Right forelimb (tissue), 1 donor: ENCODE measurements at places on chromosomes 5 and 9.

- no peak for DNase-seq
These were observed 52.7 kb downstream of the ITGA1 start for GRCh38 chr5:52840277-52841050.

GRCh38 chr9:22165144-22165543 lies 156.0 kb upstream of the CDKN2B start:
- DNase-seq = no peak

- no peak for DNase-seq
These were observed 18.3 kb upstream of the IL33 start for GRCh38 chr9:6197330-6197729.

GRCh38 chr5:143533978-143534760 lies 130.7 kb upstream of the NR3C1 start:
- no peak for DNase-seq

GRCh38 chr9:127523312-127523851 lies 72.1 kb downstream of the LRSAM1 start:
- DNase-seq = peak; percentile 54

GRCh38 chr5:10157085-10157669 lies 92.5 kb downstream of the ATPSCKMT start:
- no peak for DNase-seq

- no peak for DNase-seq
These were observed 39.9 kb upstream of the PAM start for GRCh38 chr5:102715082-102715807.
